ENCODE measurements at places on chromosomes 7 and 10. TPM values are rescaled to one million over a fixed set of nuclear protein-coding genes. Genes with fewer than 3 reads are reported as not detected.

The STK31 gene
- total RNA-seq = 0.33 TPM

DNA sequence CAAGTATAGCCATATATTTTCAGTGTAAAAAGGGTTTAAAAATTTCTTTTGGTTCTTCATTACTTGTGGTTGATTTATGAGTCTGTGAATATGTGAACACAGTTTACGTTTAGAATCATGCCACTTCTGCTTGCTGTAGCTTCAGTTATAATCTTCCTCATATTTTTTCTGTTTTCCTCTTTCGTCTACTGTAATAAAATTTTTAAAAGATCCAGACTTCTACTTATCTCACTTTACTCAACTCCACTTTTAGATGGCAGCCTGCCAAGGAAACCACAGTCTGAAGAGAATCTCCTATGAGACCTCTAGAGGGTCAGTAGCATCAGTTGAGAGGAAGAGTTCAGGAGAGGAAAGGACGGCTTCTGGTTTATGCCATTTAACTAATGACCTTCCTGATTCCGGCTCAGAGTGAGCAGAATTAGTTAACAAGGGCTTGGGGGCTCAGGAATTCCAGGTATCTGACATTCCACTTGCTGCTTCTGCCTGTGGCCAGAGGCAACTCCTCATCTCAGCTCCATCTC is 21.4 kb downstream of the CREB5 start:
- DNase-seq = no peak

GRCh38 chr7:2886900-2887299 is 42.8 kb upstream of the GNA12 start:
- DNase-seq = no peak

- no peak for DNase-seq
Measured at GRCh38 chr10:4050061-4050460, 265.1 kb upstream of the KLF6 start.

DNA sequence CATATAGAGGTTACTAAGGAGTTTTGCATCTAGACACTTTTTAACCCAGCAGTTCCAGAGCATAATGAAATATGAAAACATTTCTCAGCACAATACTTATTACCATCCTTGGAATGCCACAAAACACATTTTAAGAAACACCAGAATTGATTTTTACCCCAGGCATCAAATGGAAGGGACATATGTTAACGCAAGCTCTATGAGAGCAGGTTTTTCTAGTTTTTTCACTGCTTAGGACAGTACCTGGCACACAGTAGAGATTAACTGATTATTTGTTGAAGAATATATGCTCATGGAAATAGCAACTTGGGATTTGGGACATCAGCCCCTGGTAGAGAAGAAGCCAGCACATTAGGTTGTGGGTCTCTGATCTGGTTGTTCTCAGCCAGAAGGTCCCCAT is 67.0 kb upstream of the ARID5B start:
- DNase-seq = no peak
